ENCODE measurements at places on chromosomes 3 and 15.

DNA sequence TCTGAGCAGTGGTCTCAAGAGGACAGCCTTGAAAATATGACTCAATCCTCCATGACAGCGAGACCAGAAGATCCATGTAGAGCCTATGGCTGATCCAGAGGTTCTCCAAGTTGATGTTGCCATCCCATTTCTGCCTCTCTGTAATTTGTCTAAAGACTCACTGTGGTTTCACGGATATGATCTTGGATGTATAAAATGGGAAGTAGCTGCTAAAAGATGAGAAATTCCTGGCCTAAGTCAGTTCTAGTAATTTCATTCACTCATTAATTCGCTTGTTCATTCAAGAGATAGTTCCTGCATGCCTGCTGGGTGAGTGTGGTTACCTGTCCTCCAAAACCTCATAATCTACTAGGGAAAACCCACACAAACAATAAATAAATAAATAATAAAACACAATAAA lies 145.9 kb downstream of the TNIK start:
- DNase-seq = no peak

- peak; percentile 50 for DNase-seq
Observed at GRCh38 chr15:81160312-81161159, 26.5 kb downstream of the CFAP161 start.

DNA sequence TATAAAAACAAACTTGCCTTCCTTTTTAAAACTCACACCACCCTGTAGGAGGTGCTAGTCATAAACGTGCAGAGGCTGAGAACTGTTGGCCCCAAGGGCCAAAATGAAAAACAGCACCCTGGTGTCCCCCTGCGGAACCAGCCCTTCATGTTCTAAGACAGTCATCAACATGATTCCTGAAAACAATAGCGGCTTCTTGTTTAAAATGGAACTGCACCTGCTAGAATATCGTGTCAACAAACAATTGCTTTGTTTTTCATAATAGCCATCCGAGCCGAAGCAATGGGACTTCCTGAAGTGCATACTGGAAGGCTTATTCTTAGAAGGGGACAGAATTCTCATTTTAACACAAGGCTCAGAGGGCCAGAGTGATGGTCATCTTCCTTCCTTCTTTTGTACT lies 43.7 kb downstream of the MECOM start:
- no peak for DNase-seq

GRCh38 chr3:143775459-143775858 lies 72.8 kb downstream of the SLC9A9 start:
- DNase-seq = peak; percentile 25

GRCh38 chr15:79090487-79091203 lies at the start of gene RASGRF1:
Gene RASGRF1, minus strand, starts transcription at chr15:79090780. Its CDS starts 282 bp downstream, at chr15:79090498.
- DNase-seq = no peak

Data from EL (cell line).